Chondrocyte (in vitro differentiated cells): ENCODE measurements at places on chromosomes 5 and 9. TPM values are rescaled to one million over a fixed set of nuclear protein-coding genes. Genes with fewer than 3 reads are reported as not detected.

DNA sequence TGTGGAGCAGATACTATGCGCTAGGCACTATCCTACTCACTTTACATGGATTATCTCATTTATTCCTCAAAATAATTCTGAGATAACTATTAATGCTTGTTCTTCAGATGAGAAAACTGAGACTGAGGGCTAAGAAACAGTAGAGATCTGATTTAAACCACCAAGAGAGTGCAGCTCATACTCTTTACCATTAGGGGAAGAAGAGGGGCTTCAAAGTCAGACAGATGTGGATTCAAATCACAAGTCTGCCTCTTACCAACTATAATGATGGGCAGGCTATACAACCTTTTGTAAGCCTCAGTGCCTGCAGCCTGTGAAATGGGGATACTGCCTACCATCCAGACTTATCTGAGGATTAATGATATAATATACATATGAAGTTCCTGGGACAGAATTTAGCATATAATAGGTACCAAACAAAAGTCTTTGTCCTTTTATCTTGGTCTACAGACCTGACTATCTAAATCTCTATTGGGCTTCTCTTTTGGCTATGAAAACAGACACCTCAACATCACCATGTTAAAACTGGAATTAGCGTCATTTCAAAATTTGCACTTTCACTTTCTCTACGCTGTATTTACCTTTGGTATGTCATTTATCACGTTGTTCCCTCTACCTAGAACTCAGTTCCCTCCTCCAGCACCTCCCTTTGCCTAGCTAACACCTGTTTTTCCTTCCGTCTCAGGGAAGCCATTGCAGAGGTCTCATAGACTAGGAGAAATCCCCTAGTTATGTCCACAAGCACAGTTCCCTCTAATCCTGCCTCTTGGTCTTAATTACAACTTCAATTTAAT lies 13.8 kb upstream of the TMEM267 start:
- no peak for DNase-seq

DNA sequence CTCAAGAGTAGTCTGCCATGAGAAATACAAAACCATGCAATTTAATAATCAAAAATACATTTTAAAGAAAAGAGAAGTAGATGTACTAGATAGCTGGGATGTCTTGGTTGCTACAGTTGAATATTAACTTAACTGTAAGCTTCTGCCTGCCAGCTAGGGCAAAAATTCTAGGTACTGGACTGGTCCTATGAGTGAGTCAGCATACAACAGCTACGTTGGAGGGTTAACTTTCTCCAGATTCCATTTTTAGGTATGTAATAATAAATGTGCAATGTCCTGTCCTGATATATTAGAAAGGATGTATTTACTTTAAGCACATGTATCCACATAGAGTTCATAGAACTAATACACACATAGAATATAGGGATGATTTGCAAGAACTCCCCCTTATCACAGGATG lies 230.1 kb downstream of the CAAP1 start:
- DNase-seq, result no peak

DNA sequence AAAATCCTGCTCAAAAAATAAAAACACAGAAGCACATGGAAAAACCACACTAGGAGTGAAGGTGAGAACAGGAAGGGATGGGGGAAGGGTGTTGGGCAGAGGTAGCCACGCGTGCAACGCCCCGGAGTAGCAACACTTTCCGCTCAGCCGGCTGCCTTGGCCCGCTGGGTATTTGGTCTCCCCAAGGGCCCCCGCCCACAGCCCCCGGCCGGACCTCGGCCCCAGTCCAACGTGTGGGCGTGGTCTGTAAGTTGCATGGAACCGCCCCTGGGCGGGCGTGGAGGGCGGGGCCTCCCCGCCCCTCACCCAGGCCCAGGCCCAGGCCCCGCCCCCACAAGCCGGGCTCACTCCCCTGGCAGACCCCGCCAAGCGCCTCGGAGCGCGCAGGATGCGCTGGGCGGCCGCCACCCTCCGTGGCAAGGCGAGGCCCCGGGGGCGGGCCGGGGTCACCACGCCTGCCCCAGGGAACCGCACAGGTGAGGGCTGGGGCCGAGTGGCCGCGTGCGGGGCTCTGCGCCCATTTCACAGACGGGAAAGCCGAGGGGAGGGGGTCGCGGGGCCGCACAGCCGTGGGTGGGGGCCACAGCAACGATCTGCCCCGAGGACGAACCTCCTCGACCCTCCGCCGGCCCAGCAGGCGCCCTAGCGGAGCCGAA lies at the start of gene SUSD3:
Gene SUSD3 (plus strand): TSS at position 347 of the 656 bp plus-strand sequence. CDS start 42 bp downstream, at position 389.
- no peak for DNase-seq

DNA sequence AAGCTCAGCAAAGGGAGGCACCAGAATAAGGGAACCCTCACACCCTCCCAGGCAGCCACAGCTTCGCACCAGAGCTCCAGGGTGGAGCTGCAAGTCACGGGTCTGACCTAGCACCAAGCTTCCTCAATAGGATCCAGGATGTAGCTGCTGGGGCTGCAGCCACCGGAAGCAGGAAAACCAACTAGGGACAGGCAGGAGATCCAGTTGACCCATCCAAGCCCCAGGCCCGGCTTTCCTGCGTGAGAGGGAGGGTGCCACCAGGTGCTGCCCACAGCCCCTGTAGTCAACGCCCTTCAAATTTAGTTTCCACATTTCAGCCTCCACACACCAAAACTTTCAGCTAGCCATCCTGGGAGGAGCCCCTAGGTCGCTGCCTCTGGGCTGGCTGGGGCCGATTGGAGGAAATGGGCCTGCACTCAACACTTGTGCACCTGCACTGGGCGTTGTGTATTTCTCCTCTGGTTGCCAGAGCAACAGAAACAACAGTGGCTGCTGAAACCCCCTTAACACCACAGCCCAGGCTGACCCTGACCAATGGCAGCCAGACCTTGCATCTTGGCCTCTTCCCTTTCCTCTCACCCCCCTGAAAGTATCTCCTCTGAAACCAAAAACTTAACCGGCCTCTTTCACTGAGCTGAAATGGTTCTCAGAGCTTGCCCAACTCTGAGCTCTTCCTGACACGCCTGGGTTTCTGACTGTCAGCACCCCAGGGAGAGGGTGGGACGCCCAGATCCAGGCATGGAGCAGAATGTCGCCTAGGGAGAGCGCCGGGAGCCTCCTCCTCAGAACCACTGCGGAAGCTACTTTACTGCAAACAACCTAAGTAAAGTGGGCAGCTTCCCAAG lies 226.5 kb upstream of the MAP3K1 start:
- DNase-seq, result no peak

DNA sequence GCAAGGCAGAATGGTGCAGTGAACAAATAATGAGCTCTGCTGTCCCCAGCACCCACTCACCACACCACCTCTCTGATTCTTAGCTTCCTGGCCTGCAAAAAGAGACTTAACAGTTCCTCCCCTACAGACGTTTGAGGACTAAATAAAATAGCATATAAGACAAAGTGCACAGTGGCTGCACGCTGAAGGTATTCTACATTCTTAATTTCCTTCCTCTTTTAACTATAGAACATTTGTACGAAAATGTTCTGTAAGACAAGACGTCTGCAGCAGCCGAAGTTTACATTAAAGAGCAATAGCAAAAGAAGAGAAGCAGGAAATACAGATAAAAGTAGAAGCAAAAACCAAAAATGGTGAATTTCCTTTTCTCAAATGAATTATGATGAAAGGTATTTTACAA lies 15.7 kb downstream of the FBN2 start:
- no peak for DNase-seq

GRCh38 chr5:65796269-65796668 lies 74.3 kb downstream of the NLN start:
- no peak for DNase-seq

GRCh38 chr5:141876628-141877355 lies 1.4 kb downstream of the PCDH1 start:
- peak; percentile 76 for DNase-seq

DNA sequence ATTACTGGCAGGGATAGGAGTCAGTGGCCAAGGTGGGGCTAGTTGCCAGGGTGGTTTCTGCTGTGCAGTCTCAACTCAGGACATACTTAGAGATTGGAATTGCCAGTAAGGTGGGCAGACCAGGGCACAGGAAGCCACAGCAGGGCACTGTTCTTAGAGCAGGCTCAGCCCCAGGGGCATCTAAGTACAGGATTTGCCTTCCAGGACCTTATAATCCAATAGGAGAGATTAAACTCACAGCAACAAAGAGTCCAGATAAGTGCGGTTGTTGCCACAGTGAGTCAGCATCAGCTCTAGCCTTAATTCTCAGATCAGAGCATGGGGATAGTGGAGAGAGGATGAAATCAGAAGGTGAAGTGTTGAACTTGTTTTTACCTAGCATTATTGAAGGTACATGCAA lies 265.8 kb upstream of the TRPC7 start:
- no peak for DNase-seq

DNA sequence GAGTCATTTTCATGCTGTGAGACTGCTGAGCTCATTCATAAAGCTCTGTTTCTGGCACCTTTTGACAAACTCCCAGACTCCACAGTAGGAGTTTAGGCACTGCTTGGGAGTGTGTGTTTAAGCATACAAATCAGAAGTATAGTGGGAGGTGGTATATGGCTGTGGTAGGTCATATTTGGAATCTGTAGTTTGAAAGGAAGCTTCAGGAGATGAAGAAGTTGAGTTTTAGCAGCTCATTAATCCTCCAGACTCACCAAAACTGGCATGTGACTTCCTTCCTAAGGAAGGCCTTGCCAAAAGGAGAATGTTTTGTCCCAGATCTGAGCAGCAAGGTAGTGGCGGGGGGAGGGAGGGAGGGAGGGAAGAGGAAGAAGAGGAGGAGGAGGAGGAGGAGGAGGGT lies 52.8 kb downstream of the SAXO1 start:
- no peak for DNase-seq

GRCh38 chr9:125889112-125889475 lies 141.9 kb downstream of the PBX3 start:
- no peak for DNase-seq

GRCh38 chr5:95238560-95239325 lies 46.2 kb downstream of the MCTP1 start:
- DNase-seq, result no peak

DNA sequence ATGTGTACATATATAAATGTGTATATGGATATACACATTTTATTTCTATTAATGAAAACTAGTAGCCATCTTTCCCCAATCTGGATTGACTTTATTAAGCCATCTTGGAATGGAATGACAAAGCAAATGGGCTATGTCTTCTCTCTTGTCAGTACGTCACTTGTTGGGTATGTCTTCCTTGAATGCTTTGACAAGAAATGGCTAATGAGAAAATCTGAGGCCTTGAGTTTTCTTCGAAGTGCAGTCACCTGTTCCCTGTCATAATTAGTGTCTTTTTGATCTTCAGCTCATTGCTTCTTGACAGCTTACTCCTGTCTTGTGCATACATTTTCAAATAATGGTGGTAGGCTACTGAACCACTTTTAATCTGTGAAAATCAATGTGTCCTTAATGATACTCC lies 243.2 kb upstream of the RGMB start:
- no peak for DNase-seq

DNA sequence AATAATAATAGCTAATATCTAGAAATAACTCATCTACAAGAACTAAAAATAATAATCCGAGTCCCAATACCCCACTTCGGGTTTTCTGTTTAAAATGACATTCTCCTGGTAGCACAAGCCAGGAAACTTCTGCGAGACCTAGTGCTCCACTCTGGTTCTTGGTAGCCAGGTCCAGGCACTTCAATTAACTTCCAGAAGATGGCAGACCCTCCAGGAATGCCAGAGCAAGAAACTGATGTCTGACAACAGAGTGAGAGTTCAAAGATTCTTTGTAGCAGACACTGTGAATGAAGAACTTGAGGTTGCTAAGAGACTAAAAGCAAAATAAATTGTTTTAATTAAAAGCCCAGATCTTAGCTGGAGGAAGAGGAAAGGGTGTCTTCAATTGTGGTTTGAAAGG lies 1963.3 kb upstream of the CDH9 start:
- no peak for DNase-seq

DNA sequence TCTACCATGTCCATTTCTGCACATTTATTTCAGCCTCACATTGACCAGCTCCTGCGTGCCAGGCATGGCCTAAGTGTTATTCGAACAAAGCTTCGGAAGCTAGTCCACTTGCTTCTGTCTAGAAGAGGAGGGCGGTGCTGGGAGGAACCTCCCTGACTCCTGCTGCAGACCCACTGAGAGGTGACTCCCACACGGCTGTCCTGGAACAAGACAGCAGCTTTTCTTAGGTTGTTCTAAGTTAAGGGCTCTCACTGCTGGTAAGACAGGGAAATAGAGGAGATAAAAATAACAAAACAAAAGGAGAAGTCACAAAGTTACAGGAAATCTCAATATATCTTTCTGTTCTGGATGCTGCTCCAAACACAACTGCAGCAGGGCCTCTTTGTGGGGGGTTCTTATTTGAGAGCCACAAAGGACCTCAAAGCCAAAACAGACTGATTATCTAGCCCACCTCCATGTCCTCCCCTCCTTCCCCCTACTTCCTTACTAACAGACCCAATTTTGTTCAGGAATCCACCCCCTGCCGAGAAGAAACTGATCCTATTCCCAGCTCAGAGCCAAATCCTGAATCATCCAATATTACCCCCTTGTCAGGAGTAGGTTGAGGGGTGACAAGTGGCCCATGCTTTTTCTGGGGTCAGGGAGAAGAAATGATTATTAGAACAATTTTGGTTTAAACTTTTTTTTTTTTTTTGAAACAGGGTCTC lies 28.4 kb upstream of the KCNIP1 start:
- DNase-seq, result no peak

GRCh38 chr5:151158287-151158661 lies 695 bp upstream of the ANXA6 start:
- DNase-seq, result no peak

DNA sequence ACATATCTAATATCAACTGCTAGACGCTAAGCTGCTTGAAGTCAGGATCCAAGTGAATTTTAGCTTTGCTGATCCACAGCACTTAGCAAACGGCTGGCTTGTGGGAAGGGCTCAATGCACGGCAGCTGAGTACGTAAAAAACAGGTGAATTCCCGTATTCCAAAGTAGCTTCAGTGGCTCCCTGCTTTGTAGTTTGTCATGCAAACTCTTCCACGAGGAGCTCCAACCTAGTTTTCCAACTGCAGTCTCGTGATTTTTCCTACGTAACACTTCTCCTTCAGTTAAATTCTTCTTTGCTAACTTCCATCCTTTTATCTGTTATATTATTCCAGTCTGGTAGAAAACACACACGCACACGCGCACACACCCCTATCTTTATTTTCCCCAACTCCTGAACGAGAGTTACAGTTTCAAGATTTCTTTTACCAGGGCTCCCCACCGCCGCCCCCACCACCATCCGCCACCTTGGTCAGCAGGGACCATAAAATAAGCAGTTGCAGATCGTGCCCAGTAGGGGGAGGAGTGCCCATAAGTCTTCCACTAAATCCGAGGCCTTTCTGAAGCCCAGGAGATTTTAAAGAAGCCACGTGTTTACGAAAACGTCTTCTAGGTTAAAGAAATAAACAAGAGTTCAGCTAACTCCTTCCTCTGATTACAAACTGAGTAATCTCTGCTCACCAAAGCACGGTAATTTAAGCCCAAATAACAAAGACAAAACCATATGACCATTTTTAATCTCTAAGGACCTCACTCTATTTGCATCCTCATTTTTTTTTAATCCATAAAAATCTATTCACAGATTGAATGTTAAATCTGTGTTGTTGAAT lies 34.8 kb upstream of the TRIO start:
- no peak for DNase-seq

- DNase-seq, result no peak
Measured at GRCh38 chr5:73792687-73793320, 166.8 kb downstream of the ARHGEF28 start.

- DNase-seq, result no peak
Measured at GRCh38 chr5:136768457-136768856, 403.1 kb upstream of the TRPC7 start.

CDKN2B gene
- total RNA-seq, result 247 to 252 TPM (median 247 TPM) in 3 replicates

IFNB1 gene
- total RNA-seq, result not detected in 3 replicates

TRAF1 gene
- total RNA-seq, result 10.0 to 11.3 TPM (median 10.8 TPM) in 3 replicates

PTGR1 gene
- total RNA-seq, result 25.8 to 28.1 TPM (median 26.6 TPM) in 3 replicates

GABRA6 gene
- total RNA-seq, result not detected in 3 replicates

TMEM215 gene
- total RNA-seq, result not detected in 3 replicates

KIF4B gene
- total RNA-seq, result 0.07 TPM in 1 of 3 replicates, not detected in the others

CD72 gene
- 0.51 to 1.1 TPM (median 1.1 TPM) in 3 replicates for total RNA-seq
